ENCODE measurements at places on chromosomes 4 and X.

DNA sequence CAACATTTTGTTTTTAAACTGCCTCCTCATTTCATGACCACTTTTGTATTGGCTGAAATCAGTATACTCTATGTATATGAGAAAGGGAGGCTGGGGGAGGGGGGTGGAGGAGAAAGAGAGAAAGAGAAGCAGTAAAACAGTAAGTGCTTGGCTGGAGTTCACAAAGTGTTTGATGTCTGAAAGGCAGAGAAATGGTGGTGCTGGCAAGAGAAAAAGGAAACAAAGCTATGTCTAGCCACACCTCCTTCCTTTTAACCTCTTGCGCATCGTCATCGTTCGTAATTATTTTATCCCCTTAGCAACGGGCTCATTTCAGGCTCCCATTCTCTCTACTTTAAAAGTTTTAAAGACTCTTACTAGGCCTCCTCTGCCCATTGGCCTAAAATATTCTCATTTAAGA lies 25.6 kb downstream of the RPA4 start:
- no peak for DNase-seq

DNA sequence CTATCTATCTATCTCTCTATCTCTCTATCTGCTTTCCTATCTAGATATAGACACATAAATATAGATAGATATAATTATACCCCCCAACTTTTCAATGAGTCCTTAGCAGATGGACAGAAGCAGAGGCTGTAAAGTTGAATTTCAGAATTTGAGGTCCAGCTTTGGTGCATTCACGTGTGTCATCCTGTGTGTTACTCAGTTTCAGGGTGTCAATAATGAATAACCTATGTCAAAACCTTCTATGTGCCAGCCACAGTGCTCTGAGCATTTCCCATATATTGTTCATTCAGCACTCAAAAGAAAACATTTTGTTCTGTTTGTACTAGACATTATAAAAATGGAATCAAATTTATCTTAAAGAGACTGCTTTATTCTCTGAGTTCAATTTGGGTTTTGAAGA lies 310.0 kb downstream of the ARHGAP24 start:
- no peak for DNase-seq

- no peak for DNase-seq
Observed at GRCh38 chr4:170853422-170854021, 763.8 kb upstream of the AADAT start.

GRCh38 chr4:85508654-85509053 lies 33.7 kb downstream of the ARHGAP24 start:
- DNase-seq, result no peak

DNA sequence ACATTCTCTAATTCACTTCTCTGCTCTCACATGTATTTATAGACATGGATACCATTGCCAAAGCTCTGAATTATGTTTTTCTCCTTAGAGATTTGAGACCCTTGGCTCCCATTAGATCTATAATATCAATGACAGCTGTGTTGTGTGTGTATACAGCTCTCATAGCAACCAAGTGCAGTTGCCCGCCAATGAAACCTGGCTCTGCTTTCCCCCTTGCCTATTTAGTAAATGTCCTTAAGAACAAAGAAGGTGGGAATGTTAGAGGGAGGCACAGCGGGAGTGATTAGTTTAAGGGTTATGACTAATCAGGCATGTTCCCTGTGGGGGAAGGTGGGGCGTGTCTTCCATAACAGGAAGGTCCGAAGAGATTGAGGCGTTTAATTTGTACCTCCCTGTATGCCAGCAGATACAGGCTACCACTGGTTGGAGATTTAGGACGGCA lies 100.5 kb upstream of the TBC1D9 start:
- no peak for DNase-seq

- no peak for DNase-seq
Observed at GRCh38 chrX:40502688-40503087, 78.1 kb upstream of the ATP6AP2 start.

GRCh38 chrX:33434256-33435092 lies 223.1 kb upstream of the DMD start:
- no peak for DNase-seq

DNA sequence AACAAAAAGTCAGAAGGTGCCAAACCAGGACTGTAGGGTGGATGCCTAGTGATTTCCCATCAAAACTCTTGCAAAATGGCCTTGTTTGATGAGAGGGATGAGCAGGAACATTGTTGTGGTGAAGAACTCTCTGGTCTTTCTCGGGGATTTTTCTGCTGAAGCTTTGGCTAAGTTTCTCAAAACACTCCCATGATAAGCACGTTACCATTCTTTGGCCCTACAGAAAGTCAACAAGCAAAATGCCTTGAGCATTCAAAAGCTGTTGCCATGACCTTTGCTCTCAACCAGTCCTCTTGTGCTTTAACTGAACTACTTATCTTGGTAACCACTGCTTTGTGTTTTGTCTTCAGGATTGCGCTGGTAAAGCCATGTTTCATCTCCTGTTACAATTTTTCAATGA lies 3.0 kb upstream of the SEC31A start:
- no peak for DNase-seq

DNA sequence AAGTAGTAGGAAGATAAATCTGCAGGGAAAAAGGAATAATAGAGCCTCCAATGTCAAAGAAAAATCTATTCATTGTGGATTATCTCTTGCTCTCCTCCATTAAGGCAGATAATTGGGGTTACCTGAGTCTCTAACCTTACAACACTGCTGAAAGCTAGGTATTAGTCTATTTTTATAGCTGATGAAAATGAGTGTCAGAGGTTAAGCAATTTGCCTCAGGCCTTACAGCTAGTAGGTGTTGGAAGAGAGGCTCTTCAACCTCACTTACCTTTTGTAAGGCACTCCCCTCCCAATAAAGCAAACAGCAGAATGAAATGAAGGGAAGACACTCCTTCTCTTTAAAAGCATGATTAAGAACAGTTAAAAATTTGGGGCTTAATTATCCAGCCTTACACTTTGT lies 45.4 kb upstream of the GAB1 start:
- DNase-seq, result no peak

DNA sequence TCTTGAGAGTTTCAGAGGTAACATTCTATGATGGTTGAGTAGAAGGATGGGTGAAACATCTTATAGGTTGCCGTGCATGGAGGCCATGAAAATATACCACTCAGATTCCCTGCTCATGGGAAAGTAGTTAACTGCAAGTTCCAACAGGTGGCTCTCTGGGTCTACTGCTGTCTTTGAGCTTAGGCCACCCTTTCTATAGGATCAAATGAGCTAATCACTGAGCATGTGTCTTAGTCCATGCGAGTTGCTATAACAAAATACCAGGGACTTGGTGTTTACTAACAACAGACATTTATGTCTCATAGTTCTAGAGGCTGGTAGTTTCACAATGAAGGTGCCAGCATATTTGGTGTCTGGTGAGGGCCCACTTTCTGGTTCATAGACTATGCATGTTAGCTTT lies 144.8 kb upstream of the UNC5C start:
- no peak for DNase-seq

GRCh38 chrX:31199056-31199839 lies 127.4 kb upstream of the FTHL17 start:
- no peak for DNase-seq

- no peak for DNase-seq
Observed at GRCh38 chrX:50471390-50471789, 765 bp upstream of the DGKK start.

GRCh38 chrX:4935846-4936245 lies 1222.4 kb upstream of the PRKX start:
- no peak for DNase-seq

DNA sequence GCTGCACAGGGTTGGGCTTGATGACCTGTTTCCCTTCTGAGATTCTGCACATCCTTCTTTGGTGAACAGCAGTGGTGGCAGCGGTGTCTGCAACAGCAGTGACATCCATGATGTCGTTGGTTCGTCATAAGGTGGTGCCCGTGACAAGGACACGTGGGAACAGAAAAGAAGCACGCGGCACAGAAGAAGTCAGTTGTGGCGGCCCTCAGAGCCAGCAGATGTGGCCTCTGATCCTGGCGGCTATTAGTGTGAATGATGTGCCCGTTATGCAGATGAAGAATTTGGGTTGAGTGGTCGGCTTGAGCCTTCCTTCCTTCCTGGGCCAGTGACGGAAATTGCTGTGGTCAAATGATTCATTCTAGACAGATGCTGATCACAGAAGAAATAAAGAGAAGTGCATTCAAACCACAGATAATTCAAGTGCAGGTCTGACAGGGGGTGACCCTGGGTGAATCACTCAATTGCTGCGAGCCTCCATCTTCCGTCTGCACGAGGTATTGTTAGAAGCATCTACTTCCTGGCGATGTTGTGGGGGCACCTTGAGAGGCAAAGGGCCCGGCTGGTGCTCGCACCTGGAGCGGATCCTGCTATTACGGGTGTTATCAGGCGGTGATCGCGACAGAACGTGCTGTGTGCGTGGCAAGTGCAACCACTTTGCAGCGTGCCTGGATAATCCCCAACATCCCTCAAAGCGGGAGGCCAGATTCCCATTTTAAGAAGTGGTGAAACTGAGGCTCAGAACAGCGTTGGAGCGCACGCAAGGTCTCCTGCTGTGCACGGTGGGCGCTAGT lies 215.2 kb upstream of the PSAPL1 start:
- DNase-seq, result no peak

DNA sequence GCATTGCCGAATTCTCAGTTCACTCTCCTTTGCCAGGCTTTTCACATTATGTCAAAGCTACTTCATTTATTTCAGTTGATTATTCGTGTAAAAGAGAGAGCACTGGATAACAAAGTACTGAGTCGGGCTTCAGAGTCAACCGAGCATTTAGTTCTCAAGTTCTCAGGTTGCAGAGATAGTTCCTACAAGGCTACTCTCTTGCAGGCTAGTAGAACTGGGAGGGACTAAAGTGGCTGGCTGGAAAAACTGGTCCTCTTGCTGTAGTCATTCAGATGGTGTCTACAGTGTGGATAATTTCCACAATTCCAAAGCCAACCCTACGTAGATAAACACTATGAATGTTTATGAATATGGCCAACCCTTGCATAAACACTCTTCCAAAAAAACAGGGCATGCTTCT lies 4.6 kb upstream of the CCNG2 start:
- no peak for DNase-seq

- DNase-seq, result no peak
Observed at GRCh38 chrX:68651110-68651509, 3.6 kb downstream of the STARD8 start.

GRCh38 chrX:276581-277201 lies 4.5 kb upstream of the PLCXD1 start:
- no peak for DNase-seq

GRCh38 chr4:10050261-10050661 lies 29.0 kb upstream of the SLC2A9 start:
- no peak for DNase-seq

- DNase-seq, result no peak
Observed at GRCh38 chr4:24924309-24924781, 11.5 kb upstream of the CCDC149 start.

- DNase-seq, result no peak
Observed at GRCh38 chrX:49860867-49861535, 18.3 kb upstream of the USP27X start.

- DNase-seq, result no peak
Observed at GRCh38 chr4:66223068-66223703, 552.9 kb upstream of the EPHA5 start.

Data from cortex of kidney (tissue), 1 donor.